Ovary (tissue), 10 donors: ENCODE measurements at places on chromosomes 5 and 9.
A peak's percentile ranks its signal among the peaks of the same experiment; 100 is the strongest.

GRCh38 chr5:157860898-157861890 lies 2.2 kb upstream of the CLINT1 start:
- DNase-seq, result no peak

DNA sequence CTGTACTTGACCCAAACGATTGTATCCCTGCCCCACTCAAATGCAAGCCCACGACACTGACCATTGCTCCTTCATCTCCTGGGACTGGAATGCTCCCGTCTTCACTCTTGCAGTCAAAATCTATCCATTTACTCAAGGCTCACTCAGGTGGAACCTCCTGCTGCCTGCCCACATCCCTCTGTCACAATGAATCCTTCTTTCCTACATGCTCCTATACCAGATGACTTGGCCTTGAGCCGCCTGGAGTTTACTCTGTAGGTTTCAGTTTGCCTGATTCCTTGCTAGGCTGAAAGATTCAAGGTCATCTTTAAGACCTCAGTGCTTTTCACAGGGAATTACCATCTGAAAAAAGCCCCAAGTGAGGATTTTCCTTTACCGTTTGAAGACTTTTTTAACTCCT lies 264.1 kb downstream of the GLIS3 start:
- DNase-seq, result no peak

GRCh38 chr9:107274953-107275422 lies 8.1 kb upstream of the RAD23B start:
- DNase-seq, result no peak

DNA sequence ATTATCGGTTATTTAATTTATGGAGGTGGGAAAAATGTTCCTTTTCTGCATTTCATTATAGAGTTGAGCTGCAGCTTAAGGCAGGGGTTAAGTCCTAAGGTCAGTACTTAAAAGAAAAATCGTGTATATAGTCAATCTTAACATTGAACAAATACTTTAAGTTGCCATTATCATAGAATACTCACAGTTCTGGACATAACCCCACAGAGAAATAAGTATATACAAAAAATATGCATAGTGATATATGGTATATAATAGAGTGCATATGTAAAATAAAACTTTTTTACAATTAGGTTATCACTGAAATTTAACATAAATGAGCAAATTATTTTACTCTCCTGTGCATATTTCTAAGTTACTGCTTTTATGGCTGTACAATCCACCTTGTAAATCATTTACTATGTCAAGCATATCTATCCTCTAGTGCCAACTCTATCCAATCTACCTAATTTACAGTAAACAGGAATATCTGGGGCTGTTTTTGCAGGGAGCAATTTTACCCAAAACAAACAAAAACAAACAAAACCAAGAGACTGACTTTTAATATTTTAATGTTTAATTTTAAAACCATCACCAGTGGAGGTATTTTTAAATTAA lies 28.8 kb downstream of the TTC39B start:
- no peak for DNase-seq

- DNase-seq, result no peak
Observed at GRCh38 chr5:63958654-63959053, 3.6 kb downstream of the HTR1A start.

GRCh38 chr5:122163121-122164069 lies 34.0 kb downstream of the ZNF474 start:
- no peak for DNase-seq

DNA sequence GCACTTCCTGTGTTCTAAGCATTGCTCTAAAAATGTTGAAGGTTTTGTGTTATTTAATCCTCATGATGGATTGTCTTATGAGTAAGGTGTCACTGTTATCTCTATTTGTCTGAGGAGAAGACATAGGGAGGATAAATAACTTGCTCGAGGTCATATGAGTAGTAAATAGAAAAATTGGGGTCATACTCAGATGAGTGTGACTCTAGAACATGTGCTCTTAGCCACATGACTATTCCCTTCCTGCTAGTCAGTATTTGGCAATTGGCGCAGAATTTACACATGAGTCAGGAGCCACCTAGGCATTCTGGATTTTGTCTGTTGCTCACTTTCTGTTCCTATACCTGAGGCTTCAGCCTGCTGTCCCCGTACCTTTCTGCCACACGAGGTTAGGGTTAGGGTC lies 234.6 kb upstream of the CD180 start:
- no peak for DNase-seq

DNA sequence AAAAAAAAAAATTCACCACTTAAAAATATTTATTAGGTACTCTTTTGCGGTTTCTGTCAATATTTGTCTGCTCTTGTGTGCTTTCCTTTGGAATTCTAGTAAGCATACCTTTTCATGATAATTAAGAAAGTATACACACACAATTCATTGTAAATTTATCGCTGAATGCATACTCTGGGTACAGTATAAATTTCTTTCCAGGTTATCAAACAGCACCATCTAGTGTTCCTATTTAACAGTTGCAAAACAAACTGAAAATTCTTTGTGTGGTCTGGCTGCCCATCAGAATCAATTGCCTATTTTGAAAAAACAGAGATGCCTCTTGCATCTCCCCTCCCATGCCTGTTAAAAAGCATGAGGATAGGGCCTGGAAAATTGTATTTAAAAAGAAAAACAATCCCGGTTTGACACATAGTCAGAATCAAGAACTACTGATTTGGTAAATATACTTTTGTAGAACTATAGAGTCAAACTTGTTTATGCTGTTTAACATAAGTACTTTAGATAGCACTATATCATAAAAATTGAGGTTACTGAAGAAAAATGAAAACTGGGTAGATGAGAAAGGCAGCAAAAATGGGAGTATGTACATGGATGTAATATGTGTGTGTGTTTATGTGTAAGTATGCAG lies 16.2 kb downstream of the PGGT1B start:
- DNase-seq, result no peak

DNA sequence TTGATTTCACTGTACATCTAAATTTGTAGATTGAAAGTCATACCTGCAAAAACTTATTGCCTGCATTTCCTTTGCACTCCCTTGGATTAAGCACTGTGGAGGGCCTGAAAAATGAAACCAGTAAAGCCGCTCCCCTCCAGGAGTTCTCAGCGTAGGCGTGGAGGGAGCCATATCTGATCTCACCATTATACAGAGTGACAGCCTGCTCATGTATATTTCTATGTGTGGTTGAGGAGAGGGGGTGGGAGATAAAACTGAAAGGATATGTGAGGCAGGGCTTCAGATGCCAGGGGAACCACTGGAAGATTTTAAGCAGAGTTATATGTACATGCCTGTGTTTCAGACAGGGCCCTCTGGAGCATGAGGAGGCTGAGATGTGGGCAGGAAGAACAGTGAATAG lies 303.0 kb downstream of the MSX2 start:
- no peak for DNase-seq

DNA sequence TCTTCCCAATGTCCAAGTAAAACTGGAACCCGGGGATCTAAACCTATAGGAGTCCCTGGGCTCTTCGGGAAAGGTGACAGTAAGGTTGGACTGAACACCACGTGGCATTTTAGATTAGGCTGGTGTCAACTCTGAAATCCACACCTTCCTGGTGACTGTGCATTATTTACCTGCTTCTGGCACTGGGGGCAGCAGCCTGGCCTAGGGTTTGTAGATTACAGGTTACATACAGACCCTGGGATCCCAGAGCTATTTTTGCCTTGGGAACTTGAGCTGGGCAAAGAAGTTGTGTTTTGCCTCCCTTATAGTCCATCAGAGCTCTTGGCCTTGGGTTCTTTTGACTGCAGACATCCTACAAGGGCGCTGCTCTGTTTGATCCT lies 173.2 kb downstream of the DAB2IP start:
- DNase-seq, result peak; percentile 1

GRCh38 chr9:18980189-18980588 lies 52.8 kb downstream of the SAXO1 start:
- no peak for DNase-seq

- DNase-seq, result no peak
Observed at GRCh38 chr5:31770998-31771397, 132.1 kb downstream of the PDZD2 start.

- DNase-seq, result no peak
Observed at GRCh38 chr5:136332223-136333015, 32.9 kb downstream of the TRPC7 start.

GRCh38 chr9:36204906-36205547 lies 14.3 kb downstream of the CLTA start:
- DNase-seq, result no peak

GRCh38 chr9:105359892-105360291 lies 87.9 kb upstream of the FSD1L start:
- DNase-seq, result no peak

- DNase-seq, result no peak
Observed at GRCh38 chr5:172370648-172371545, 83.4 kb downstream of the SH3PXD2B start.

- no peak for DNase-seq
Observed at GRCh38 chr9:127658428-127658827, 46.4 kb downstream of the STXBP1 start.

- no peak for DNase-seq
Observed at GRCh38 chr9:96612105-96612965, 7.3 kb downstream of the CDC14B start.

GRCh38 chr9:69332067-69332685 lies 7.2 kb downstream of the ENTREP1 start:
- no peak for DNase-seq

- no peak for DNase-seq
Observed at GRCh38 chr9:102499468-102499867, 495.7 kb upstream of the CYLC2 start.

- DNase-seq, result no peak
Observed at GRCh38 chr9:27664121-27664779, 91.0 kb upstream of the C9orf72 start.

- no peak for DNase-seq
Observed at GRCh38 chr5:40490464-40491111, 189.1 kb upstream of the PTGER4 start.

- DNase-seq, result no peak
Observed at GRCh38 chr5:78806544-78806943, 158.0 kb upstream of the LHFPL2 start.

GRCh38 chr5:179150011-179150410 lies 89.8 kb downstream of the ZNF354C start:
- no peak for DNase-seq

DNA sequence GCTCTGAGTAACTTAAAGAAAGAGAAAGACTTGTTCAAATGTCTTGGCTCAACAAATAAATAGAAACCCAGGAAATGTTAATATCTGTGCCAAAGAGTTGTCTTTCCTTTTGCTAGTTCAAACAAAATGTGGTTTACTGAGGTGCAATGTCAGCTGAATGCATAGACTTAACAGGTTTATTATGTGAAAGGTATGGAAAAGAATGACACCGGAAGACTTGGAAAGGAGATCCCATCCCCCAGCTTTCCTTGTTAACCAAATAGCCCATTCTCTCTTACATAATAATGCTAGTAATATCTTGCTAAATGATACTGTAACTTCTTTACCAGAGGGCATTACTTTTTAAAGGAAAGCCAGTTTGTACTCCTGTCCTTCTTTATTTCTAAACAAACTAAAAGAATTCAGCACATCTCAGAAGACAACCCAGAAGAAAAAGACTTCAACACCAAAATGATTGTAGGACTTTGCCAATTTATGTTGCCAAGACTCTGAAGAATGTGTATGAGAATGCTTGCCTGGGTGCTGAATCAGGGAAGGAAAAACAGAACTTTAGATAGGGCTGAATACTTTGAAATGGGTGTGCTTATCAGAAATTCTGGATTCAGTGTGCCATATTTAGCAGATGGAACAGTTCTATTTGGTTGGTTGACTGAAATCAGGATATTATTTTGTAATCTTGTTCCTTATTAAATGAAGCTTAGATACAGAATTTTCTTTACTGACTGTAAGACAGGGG lies 344.1 kb downstream of the TMEM38B start:
- no peak for DNase-seq

DNA sequence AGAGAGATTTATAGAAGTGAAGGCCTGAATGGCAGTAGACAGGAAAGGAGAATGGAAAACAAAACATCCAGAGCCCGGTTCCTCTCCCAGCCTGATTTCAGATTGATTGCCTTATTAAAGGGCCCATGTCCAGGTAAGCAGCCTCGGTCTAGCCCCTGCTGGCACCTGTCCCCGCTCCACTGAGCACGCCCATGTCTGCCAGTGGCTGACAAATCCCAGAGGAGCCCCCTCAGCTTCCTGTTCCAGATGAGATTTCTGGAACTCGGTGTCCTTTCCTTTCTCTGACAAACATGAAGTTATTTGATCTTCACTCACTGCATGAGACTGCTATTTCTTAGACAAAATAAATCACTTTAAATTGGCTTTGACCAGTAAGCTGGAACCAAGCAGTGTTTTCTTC lies 187.0 kb upstream of the ADCY2 start:
- no peak for DNase-seq

GRCh38 chr5:157116483-157116954 lies 7.7 kb upstream of the HAVCR2 start:
- DNase-seq, result no peak

DNA sequence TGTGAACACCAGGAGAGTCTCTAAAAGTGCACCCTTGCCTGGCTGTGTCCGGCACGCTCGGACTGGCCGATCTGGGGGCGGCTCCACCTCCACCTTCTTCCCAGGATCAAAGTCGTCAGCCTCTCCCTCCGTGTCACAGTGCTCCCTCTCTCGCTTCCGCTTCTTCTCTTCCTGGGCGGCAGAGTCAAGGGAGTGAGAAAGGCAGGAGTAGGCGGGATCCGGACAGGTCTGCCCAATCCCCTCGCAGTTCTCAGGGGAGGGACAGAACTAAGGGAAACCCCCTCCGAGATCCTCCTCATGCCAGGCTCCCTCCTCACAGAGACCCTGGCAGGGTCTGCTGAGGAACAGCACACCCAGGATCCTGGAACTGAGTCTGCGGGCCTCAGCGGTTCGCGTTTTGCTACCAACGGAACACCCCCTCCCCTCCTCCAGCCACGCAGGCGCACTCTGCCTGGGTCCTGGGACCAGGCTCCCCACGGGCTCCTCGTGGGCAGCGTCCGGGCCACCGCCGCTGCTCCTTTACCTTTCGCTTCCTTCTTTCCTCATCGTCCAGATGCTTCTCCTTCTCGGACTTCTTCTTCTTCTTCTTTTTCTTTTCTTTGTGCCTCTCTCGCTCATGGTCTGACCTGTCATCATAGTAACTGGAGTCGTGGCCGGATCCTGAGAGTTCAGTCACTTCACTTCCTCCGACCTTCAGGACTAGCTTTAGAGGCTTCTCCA lies 1.3 kb downstream of the BRD9 start:
- DNase-seq, result no peak

GRCh38 chr5:59833448-59833847 lies 60.1 kb downstream of the PDE4D start:
- DNase-seq, result no peak

DNA sequence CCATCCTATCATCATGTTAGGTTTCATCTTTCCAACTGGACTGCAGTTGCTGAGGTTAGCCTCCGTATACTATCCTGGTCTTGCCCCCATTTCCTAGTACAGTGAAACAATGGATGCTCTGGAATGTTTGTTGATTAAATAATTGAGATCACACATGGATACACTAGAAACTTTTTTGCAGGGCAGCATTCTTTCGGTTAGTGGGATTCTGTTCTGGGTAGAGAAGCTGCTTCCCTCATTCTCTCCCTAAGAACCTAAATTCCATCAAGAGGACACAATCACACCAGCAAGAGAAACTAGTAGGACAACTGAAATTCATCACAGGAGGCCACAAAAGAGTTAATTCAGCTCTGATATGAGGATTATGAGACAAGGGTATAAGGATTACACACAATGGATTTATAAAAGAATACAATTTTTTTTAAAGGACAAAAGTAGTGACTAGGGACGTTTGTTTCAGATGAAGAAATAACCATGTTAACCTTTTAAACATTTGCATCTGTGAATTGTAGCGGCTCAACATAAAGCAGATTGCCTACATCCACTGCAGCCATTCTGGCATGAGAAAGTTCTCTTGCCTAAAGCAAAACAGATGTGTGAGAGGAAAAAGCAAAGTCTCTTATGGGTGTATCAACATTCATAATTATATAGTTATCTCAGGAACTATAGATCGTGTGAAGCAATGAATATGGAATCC lies 162.7 kb upstream of the LHFPL2 start:
- DNase-seq, result no peak

- no peak for DNase-seq
Observed at GRCh38 chr5:65426656-65427055, 55.1 kb downstream of the ADAMTS6 start.
